Stimulated activated naive CD8-positive, alpha-beta T cell treated with anti-CD3 and anti-CD28 coated beads, Interleukin-15, Interleukin-2, amounts not matched to agents 100 U/mL and 50 U/mL, for 24 hours (primary cell): ENCODE measurements at places on chromosomes 7 and 10.
A peak's percentile ranks its signal among the peaks of the same experiment; 100 is the strongest.

DNA sequence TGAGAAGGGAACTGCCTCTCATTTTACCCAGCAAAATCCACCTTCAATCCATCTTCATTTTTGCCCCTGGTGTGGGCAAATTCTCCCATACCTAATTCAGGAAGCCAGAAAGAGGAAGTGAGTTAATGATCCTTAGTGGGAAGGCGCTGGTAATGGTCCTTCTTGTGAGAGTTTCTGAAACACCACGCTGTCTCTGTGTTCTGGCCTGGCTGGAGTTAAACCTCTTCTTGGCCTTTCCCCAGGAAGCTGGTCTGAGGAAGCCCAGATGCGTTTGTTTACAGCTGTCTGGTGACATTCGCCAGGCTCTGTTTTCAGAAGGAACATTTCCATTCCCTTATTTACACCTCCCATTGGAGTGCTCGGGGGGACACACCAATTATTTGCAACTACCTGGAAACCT, 24.3 kb downstream of the HTRA1 start:
- DNase-seq: no peak

- DNase-seq: no peak
Measured at GRCh38 chr7:141463986-141464385, 87.2 kb upstream of the AGK start.

DNA sequence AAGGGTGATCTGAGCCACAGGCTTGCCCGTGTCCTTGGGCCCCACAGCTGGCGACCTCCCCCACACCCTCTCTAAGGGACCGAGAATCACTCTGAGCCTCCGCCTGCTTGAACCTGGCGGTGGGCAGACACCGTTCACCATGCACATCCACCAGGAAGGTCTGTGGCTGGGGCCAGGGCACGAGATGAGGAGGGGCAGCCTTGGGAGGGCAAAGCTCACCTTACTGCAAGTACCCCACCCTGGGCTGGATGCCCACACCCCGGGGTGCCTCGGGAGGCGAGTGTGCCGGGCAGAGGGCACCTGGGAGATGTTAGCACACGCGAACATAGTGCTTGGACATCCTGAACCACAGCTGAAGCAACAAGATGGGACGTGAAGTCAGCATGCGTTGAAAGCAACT, 211.9 kb downstream of the ELFN1 start:
- no peak for DNase-seq

- no peak for DNase-seq
Measured at GRCh38 chr7:92698237-92698841, 108.1 kb upstream of the FAM133B start.

DNA sequence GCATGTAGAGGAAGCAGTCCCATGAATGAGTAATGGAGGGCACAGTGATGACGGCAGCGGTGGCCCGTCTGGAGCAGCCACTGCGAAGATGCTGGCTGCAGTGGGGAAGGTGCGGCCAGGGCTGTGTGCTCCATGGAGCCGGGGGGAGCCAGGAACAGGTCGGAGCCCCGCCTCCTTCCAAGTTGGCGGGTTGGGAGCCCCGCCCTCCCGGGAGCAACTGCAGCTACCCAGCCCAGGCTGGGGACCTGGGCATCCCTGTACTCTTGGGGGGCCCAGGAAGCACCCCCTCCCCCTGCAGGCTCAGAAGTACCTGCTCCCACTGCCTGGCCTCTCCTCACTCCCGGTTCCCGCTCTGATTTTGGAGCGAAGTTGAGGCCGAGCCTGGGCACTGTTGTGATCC, 175.1 kb upstream of the ADCY1 start:
- no peak for DNase-seq

GRCh38 chr7:28564033-28564432, 151.7 kb downstream of the CREB5 start:
- no peak for DNase-seq

DNA sequence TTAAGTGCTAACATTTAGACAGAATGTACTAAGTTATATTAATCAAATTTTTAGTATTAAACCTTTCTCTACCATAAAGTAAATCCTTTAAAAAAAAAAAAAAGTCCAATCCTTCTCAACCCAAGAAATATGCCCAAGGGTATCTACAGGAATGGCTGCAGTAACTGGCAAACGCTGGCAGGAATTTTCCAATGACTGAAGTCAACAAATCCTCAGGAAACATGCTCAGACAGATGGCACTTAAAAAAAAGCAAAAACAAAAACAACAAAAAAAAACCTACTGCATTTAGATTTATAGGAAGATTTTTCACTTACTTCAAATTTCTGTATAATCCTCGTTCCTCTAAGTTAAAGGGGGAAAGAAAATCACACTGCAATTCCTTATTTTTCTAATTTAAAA, 666 bp downstream of the SVIL start:
- no peak for DNase-seq

DNA sequence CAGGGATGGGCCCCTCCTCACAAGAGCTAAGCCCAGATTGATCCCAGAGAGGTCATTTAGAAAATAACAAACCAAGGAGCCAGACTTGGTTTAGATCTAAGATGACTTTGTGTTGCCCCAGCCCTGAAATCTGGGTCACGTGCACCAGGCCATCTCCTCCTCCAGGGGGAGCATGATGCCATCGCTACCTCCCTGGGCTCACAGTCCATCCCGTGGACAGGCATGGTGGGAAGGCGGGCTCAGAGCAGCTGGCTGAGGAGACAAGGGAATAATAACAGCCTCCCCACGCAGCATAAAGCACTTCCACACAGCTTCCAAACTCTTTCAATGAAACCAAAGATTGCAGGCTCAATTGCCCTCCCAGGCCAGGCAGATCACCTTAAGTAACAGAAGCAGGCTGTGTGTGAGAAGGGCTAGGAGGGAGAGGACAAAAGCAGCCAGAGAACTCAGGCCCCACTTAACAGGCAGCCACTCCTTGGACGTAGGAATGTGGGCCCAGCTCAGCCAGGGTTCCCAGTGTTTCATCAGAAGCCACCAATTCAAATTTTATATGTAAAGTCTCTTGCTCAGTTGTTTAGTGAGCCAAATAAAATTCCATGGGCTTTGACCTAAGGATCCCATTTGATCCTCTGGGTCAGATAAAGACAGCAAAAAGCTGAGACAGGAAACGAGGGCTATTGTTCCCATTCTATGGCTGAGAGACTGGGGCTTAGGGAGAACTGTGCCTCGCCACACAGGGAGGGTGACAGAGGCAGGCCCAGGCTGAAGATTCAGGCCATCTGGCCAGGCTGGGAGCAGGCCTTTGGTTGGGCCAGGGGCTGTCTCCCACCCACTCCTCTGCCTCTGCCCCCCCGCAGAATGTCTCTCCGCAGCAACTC, 100.2 kb downstream of the COL13A1 start:
- peak; percentile 12 for DNase-seq
